Activated CD4-positive, alpha-beta T cell treated with anti-CD3 and anti-CD28 coated beads for 48 hours (primary cell): ENCODE measurements at places on chromosomes 3 and 15.

DNA sequence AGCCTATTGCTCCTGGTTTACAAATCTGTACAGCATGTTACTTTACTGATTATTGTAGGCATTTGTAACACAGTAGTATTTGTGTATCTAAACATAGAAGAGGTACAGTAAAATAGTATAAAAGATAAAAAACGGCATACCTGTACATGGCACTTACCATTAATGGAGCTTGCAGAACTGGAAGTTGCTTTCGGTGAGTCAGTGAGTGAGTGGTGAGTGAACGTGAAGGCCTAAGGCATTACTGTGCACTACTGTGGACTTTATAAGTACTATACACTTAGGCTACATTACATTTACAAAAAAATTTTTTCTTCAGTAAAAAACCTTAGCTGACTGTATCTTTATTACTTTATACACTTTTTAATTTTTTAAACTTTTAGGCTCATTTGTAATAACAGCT lies 90.9 kb downstream of the RAP2B start:
- no peak for DNase-seq

- DNase-seq: no peak
These were observed 6.1 kb downstream of the RASSF1 start for GRCh38 chr3:50334339-50335075.

DNA sequence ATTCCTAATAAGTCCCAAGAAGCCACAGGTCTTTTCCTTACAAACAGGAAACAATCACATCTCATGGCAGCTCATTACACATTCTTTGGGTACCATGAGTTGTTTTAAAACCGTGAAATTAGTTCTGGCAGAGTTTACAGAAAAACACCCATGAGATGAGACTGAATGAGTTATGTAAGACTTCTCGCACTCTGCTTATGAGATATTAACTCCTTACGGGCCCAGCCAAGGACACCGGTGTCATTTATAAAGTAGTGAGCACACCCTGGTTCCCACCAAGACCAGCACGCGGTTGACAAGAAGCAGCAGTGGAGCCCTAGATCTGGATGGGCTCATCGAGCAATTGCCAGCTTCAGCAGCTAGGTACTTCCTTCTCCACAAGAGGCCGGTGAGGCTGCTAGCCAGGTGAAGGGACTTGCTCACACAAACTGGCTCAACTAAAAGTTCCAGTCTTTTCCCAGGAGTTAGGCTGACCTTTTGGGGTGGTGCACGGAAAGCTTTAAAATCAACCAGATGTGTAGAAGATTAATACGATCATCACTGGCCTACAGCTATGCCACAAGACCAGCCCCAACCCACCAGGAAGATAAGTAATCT lies 318.6 kb upstream of the ICE2 start:
- DNase-seq: peak; percentile 16

DNA sequence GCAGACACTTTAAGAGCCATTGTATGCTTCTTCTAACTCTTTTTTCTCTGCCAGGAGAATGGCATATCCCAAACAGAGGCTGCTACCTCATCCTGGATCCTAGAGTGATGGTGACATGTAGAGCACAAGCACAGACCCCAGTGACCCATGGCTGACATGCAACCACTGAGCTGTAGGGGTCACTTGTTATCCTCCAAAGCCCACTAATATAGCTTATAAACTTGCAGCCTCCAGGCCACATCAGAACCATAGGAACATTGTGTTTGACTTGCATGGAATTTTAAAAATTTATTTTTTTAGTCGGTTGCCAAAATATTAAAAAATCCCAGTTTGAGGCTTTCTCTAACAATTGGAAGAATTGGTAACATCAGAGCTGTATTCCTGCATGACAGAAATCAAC lies 283.0 kb upstream of the WNT5A start:
- DNase-seq: no peak

DNA sequence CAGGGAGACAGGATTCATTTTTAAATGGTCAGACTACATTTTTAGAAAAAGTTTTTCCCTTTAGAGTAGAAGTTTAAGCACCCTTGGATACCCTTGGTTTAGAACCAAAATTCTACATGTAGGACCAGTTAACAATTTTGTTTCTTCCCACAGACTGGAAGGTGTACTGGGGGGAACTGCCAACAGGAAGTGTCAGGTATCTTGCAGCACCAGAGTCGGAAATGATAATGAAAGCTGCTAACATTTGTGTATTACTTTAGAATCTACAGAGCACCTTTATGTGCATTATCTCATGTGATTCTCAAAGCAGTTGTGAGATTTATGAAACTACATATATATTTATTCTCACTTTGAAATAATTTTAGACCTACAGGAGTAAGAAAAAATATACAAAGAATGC lies 21.5 kb downstream of the SPRED1 start:
- no peak for DNase-seq

DNA sequence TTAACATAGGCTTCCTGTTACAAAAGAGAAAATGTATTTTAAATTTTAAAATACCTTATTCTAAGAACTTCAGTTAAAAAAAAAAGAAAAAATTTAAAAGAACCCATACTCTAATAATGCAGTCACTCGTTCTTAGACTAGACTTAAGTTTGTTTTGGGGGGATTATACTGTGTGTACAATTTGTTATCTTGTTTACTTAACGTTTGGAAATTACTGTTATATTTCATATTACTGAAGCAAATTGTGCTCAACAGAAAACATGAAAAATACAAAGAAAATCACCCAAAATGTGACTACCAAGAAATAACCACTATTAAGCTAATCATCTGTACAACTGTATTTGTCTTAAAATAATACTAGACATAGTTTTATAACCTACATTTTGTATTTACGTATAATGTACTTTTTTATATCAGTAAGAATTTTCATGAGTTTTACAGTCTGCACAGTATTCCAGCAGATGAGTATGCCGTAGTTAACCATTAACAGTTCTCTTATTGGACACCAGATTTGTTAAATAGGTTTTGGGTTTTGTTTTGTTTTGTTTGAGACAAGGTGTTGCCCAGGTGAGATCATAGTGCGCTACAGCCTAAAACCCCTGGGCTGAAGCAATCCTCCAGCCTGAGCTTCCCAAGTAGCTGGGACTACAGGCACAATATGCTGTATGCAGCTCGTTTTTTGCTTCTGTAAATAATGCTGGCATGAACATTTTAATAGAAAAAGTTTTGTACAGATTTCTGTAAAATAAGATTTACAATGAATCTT lies 88.8 kb upstream of the CHD2 start:
- no peak for DNase-seq

DNA sequence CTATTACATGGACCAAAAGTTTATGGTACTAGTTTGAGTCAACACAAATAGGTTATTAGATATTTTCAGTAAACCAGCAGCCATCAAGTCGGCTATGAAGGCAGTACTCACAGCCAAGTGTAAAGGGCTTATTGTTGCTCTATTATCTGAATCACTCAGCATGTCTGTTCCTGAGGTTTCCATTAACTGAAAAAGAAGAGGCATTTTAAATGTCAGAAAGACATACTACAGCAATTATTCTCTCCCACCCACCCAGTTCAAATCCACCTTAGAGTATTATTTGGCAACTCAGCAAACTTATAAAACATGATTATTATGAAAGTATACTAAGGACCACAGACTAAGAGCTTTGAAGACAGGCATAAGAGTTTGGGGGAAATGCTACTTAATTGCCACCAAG lies 93.1 kb downstream of the BTD start:
- no peak for DNase-seq

DNA sequence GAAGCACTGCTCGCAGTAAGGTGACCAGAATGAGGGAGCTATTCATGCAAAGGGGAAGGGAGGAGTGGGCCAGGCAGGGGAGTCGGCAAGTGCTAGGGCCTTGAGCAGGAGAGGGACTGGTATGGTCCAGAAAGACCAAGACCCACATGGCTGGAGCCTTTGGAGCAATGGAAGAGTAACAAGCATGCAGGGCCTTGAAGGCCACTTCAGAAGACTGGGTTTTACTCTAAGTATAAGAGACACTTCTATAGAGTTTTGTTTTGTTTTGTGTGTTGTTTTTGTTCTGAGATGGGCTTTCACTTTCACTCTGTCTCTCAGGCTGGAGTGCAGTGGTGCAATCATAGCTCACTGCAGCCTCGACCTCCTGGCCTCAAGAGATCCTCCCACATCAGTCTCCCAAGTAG lies 42.0 kb downstream of the BFSP2 start:
- DNase-seq: peak; percentile 27

- no peak for DNase-seq
These were observed at the start of gene TRIM69 for GRCh38 chr15:44736181-44736765. Gene TRIM69, plus strand, starts transcription at chr15:44736528. Its CDS starts 177 bp downstream, at chr15:44736705.

GRCh38 chr15:72334842-72335241 lies 14.9 kb upstream of the CELF6 start:
- DNase-seq: no peak

DNA sequence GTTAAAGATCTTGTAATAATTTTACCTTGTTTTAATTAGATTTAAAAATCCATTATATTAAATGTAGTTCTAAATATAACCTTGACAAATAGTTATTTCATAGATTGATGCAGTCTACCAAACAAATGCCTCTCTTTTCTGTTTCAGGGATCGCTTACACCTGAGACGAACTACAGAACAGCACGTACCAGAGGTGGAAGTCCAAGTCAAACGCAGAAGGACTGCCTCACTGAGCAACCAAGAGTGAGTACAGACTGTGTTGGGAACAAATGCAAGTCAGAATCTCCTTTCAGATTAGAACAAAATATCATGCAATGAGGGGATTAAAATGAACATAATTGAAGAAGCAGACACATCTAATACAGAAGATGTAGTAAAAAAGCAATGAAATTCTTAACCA lies 7.2 kb downstream of the SNRPN start:
- DNase-seq: no peak

GRCh38 chr3:136305879-136306278 lies 55.7 kb downstream of the PCCB start:
- DNase-seq: no peak

GRCh38 chr15:96130734-96131133 lies 199.8 kb upstream of the NR2F2 start:
- no peak for DNase-seq

- DNase-seq: no peak
These were observed 154.9 kb downstream of the SEMA6D start for GRCh38 chr15:47872208-47872607.

GRCh38 chr3:9276761-9277370 lies 27.4 kb upstream of the SRGAP3 start:
- DNase-seq: no peak

GRCh38 chr3:40690749-40691451 lies 166.1 kb downstream of the ZNF621 start:
- no peak for DNase-seq

GRCh38 chr3:48446425-48447193 lies at the start of gene ATRIP:
Gene ATRIP, plus strand, starts transcription at chr3:48446737. Its CDS starts 109 bp downstream, at chr3:48446846.
- peak; percentile 91 for DNase-seq

DNA sequence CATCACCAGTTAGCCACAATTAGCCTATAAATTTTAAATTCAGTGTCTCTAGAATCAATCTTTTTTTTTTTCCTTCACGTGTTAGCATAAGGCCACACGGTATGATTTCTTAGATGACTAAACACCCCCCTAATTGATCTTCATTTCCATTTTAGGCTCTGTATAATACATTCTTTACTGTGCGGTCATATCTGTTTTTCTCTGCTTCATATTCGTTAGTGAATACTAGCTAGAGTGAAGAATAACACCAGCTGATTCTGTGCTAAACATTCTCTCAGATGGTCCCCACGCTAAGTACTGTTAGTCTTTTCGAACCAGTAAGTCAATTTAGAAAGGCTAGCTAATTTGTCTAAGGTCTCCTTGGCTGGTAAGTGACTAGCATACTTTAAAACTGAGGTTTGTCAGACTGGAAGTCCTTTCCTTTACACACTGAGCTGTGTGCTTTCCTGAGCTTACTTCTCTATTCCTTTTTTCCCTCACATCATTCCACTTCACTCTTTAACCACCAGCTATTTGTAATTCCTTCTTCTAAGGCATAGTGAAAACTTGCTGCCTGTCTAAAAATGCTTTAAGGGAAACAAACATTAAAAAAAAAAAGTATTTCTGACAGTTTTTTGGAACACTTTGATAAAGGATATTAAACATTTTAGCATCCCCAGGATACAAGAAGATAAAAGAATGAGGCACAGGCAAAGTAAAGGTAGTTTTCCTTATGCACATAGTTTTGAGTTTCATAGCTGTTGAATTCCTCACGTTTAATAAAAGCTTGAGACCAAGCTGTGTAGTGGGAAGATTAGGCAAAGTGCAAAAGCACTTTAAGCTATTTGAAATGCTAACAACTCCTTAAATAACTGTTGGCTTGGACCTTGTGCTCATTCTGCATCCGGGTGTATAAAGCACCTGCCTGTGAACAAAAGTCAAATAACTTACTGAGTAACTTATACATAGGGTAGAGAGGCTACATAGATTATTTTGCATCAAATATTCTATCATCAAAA lies 17.1 kb downstream of the ZFAND6 start:
- DNase-seq: no peak

- DNase-seq: no peak
These were observed 80.1 kb upstream of the ARHGEF3 start for GRCh38 chr3:56881841-56882240.

- DNase-seq: no peak
These were observed 806.3 kb downstream of the FHIT start for GRCh38 chr3:60444898-60445437.

DNA sequence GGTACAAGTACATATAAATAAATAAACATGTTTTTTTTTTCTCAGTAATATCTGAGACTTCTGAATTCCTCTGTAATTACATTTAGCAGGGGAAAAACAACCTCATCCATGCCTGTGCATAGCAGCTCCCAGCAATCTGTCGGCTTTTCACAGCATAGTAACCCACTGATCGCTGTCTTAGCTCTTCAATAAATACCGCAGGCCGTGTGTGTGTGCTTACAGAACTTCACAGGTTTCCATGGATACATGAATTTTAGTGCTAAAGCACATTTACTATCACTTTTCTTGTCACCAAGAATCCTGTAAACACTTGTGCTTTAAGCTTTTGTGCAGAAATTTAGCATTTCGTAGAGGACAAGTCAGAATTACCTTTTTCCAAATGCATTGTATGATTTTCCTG lies 4.0 kb upstream of the PLAAT1 start:
- DNase-seq: no peak

DNA sequence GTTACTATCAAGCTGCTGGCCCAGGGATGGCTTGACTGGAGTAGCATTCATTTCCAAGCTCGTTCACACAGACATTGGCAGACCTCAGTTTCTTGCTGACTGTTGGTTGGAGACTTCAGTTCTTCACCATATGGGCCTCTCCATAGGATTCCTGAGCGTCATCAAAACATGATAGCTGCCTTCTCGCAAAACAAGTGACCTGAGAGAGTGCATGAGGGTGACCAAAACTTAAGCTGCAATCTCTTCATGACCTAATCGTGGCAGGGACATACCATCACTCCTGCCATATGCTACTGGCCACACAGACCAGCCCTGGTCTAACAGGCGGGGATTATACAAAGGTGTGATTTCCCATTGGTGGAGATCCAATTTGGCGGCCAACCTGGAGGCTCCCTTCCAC lies 46.0 kb upstream of the C3orf22 start:
- DNase-seq: no peak

- no peak for DNase-seq
These were observed 34.0 kb downstream of the ESYT3 start for GRCh38 chr3:138468451-138468850.

GRCh38 chr15:94703596-94703995 lies 472.2 kb downstream of the MCTP2 start:
- DNase-seq: no peak
